Fibroblast of skin of left quadriceps (primary cell): ENCODE measurements at places on chromosomes 2 and 18.

GRCh38 chr2:67486041-67486796 is 89.1 kb downstream of the ETAA1 start:
- no peak for DNase-seq

GRCh38 chr2:240503848-240504247 is 53.9 kb downstream of the ANKMY1 start:
- no peak for DNase-seq

DNA sequence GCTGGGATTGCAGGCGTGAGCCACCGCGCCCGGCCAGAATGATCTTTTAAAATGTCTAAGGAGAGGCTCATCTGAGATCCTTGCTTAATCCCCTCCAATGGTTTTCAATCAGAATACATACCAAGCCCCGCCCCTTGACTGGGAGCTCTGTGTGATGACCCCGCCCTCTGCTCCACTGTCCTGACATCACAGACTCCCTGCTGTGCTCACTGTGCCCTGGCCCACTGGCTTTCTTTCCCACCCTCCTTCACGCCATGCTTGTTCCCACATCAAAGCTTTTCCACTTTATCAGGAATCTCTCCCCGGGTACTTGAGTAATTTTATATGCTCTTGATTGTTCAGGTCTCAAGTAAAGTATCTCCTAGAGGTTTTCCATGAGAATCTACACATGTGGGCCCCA is 762.3 kb upstream of the ID2 start:
- DNase-seq = no peak

- no peak for DNase-seq
Measured at GRCh38 chr2:224586127-224586695, 1.0 kb upstream of the CUL3 start.

DNA sequence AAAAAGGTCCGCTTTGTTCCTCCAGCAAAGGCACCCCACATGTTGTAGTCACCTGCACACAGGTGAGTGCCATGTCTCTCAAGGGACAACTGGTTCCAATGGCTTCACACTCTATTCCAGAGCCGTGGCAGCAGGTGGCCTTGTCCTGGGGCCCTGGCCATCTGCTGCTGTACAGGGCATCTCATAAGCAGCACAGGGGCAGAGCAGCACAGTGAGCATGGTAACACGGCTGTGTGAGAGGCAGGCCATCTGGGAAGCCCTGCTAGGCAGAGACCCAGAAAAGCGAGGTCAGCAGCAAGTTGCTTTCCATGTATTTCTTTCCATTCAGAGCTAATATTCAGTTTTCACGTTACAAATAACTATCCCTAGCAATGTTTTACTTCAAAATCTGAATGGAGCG is 54.7 kb downstream of the CMPK2 start:
- DNase-seq = no peak

GRCh38 chr2:30444273-30444672 is 2.8 kb upstream of the LCLAT1 start:
- no peak for DNase-seq

DNA sequence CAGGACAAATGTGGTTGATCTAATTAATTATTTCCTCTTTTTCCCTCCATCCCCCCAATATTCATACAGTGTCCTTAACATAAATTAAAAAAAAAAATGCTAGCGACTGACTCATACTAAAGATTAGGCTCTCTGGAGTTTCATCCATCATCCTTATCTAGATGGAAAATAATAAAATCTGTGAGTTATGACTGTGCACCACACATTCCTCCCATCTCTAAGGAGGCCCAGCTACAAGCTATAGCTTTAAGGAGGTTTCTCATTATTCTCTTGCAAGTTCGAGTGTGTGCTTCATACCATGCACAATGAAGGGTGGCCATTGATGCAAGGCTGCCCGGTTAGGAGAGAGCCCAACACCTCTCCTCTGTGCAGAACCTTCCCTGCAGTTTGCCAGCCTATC is 77.3 kb downstream of the XDH start:
- peak; percentile 55 for DNase-seq
